Hematopoietic multipotent progenitor cell treated with erythropoietin and hydrocortisone succinate and interleukin-3 and kit ligand, for 4 days (in vitro differentiated cells): ENCODE measurements at places on chromosomes 4 and X.

DNA sequence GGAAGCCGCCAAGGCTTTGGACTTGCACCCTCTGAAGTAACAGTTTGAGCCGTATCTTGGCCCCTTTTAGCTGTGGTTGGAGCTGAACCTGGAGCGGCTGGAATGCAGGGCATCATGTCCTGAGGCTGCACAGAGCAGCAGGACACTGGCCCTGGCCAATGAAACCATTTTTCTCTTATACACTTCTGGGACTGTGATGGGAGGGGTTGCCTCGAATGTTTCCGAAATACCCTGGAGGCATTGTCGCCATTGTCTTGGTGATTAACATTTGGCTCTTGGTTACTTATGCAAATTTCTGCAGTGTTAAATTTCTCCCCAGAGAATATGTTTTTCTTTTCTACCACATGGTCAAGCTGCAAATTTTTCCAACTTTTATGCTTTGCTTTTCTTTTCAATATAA, 137.2 kb downstream of the MAGEC1 start:
- no peak for DNase-seq

DNA sequence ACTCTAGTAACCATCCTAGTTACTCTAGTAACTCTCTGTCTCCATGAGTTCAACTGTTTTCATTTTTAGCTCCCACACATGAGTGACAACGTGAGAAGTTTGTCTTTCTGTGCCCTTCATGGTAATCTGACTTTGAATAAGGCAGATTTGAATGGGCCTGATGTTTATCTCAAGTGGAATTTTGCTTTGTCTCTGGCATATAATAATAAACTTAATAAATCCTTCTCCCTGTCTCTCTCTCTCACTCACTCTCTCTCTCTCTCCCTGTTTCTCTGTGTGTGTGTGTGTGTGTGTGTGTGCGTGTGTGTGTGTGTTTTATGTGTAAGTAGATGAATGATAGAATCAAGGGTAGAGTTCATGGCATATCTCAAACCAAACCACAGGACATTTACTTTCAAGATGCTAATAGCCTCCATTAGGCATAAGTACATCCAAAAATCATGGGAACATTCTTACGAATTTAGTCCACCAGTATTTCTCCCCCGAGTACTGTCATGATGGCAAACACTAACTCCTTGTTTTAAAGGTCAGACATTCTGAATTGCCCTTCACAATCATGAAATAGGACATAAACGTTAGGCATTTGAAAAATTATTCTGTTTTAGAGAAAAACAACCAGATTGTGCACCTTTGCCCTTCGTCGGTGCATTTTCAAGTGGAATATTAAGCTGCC, 193.1 kb downstream of the SPATA18 start:
- no peak for DNase-seq

DNA sequence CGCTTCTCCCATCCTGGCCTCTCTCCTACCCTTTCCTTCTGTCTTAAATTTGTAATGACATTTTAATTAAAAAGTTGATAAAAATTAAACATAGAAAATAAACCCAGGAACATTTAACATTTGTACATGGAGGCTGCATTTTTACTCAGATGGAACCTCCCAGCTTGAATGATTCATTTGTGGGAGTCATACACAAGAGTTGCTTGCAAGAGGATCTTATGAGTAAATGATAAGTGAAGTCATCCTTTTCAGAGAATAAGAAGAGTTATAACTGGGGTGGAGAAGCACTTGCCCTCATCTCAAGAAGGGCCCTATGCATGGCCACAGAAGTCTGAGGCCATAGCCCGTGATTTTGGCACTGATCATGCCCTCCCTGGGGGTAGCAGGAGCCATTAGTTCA, 482.9 kb upstream of the BOD1L1 start:
- no peak for DNase-seq

DNA sequence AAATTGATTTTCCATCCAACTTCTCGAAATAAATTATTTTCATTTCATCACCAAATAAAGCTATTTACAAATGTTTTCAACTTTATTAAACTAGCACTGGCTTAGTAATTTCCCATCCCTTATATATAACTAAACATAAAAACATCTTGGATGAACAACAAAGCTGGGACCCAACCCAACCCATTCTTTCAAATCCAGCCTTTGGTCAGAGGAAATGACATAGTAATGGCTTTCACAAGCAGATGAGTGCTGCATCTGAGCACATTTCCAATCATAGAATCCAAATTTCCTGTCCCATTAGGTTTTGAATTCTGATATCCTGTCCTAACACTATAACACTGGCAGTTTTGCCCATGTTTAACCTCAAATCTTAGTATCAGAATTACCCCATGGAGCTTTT, 7.9 kb upstream of the EMCN start:
- DNase-seq: no peak

DNA sequence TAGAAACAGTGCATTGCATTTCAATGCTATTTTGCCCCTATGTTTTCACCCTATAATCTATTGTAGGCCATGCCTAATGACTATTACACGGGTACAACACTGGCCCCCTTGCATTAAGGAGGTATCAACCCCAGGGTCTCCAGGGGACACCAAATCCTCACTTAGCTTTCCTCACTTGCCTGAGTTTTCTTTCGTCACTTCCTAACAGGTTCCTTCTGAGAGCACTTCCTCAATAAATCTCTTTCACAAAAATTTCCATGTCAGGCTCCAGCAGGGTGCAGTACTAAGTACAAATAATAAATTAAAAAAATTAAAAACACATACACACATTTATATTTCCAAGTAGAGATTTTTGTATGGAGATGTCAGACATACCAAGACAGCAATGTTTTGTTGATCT, 165.0 kb downstream of the RBM46 start:
- DNase-seq: no peak

GRCh38 chrX:7286168-7286837, 138.3 kb upstream of the PUDP start:
- no peak for DNase-seq

GRCh38 chrX:103442536-103442901, 66.2 kb downstream of the BEX3 start:
- no peak for DNase-seq
